ENCODE measurements at places on chromosomes 3 and 15.

DNA sequence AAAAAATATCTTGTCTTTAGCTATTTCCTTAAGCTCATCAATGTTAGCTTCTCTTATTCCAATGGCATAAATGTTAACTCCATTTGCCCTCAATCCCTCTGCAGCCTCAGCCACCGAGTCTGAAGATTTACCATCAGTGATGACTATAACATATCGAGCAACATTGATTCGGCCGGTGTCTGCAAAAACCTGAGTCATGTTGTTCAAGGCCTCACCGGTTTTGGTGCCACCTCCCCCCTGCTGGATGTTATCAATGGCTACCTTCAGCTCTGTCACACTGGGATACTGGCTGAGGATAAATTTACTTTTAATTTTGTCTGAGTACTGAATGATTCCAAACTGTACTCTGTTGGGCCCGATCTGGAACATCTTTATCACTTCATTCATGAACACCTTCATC, 41.0 kb upstream of the CAPN7 start:
- no peak for DNase-seq

GRCh38 chr15:49718234-49718633, 97.4 kb downstream of the DTWD1 start:
- DNase-seq, result no peak

DNA sequence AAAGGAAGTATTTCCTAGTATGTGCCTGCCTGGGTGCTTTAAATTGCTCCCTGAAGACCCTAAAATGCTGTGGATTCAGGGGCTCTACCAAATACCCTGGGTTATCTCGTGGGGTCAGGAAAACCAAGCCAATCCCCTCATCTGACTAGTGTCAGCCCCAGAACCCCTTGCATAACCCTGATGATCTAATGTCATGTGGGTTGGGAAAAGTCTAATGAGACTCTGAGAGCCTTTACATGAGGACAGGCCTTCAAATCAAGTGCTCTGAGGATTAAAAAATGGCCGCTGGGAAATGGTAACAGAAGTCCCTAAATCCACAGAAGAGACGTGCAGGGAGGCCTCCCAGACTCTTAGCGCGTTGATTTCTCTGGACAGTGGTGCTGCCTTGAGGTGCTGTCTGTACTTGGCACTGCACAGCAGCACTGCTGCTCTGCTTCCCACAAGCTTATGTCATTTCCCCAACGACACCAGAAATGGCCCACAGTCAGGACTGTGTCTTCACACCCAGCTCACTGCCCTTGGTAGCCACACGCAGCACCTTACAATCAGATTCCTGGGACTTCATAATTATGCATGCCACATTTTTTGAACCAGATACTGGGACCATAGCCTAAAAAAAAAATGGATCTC, 16.6 kb downstream of the EIF4E3 start:
- no peak for DNase-seq

DNA sequence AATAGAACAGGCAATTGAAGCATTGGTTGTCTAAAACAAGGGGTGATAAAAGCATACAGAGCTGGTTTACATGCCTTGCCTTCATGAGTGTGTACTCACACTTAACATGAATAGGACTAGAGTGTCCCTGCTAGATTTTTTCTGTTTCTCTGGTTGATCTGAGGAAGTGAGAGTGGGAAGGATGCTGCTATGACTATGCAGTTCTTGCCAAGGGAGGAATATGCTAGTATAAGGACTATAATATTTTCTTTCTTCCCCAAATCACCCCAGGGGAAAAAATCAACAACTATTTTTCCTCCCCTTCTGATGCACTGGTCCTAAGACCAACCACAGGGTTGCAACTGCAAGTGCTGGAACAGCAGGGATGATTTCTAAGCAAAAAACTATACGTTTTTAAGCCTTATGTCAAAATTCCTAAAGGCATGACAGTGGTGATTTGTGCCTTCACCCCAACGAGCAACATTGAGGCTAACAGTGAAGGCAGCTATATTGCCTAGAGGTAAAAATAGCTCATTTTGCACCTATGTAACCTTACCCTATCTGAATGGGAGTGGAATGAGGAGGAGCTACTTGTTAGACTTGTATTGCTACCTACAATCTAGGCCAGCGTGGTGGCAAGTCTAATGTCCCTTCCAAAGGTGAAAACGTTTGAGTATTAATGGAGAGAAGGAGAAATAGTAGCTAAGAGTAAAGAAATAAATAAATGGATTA, 33.5 kb upstream of the USP8 start:
- no peak for DNase-seq

DNA sequence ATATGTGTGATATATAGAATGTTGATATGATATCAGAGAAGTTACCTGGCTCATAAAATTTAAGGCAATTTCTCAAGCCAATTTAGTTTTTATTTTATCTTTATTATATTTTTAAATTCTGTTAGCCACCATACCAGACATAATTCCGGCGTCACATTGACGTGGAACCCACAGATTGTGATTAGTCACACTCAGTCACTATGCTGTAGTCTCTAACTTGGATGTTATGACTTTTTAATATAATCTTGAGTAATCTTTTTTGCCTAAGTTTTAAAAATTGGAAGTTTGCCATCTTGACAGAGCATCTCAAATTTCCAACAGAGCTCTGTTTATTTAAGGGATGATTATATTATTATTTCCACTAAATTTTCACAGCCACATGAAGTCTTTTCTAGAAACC, 9.7 kb upstream of the DCLK3 start:
- no peak for DNase-seq

- no peak for DNase-seq
These were observed 2.4 kb downstream of the IGF2BP2 start for GRCh38 chr3:185822221-185823000.

GRCh38 chr3:172448661-172449465, 607 bp upstream of the GHSR start:
- DNase-seq, result no peak

GRCh38 chr3:33658621-33658990, 59.4 kb downstream of the CLASP2 start:
- no peak for DNase-seq

DNA sequence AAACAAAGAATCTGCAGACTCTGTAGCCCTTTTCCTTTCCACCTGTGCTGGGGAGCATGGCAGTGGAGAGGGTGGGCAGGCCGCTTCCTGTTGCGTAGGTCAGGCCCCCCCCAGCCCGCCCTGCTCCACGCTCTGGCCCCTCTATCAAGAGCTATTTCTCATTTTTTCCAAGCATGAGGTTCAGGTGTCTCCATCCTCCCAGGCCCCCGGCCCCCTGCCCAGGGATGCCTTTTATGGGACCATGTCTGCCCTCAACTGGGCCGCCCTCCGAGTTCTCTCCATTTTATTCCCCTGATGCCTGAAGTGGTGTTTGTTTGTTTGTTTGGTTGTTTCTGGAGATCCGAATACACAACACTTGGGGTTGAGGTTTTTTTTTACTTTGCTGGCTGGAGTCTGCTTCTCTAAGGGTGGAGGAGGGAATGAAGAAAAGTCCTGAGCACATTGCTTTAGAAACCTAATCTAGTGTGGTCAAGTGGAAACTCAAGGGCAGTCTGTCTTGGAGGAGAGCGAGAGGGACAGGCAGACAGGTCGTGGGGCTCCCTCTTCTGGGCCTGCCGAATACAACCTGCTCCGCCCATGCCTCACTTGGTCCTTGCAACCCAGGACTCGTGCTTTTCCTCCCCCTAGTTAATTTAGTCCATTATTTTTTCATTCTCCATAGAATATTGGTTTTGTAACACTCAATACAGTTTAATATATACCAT, 176.5 kb upstream of the LYSMD4 start:
- no peak for DNase-seq

DNA sequence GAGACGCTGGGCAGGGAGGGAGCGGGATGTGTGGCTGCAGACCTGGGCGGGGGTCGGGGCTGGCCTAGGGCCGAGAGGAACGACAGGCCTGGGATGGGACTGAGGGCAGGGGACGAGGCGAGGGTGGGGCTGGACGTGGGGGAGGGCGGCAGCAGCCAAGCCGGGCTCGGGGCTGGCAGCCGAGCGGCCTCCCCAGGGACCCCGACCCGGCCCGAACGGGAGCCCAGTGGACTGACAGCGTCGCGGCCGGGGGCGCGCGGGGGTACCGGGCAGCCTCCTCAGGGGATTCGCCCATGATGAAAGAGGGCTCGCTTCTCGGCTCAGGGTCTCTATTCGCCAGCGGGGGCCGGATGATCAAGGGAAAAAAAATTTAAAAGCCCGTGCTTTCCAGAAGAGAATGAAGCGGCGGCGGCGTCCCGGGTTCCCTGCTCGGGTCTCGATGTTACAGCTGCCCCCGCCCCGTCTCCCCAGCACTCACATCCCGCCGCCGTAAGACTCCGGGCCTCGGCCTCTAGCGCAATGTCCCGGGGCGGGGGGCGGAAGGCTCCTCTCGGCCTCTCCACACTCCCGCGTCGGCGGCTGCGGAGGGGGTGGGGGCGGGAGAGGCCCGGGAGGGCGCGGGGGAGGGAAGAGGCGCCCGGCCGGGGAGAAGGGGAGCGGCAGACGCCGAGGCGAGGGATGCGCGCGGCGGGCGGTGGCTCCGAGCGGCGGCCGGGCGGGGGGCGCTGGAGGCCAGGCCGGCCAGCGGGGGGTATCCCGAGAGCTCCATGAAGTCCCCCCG, 4.3 kb downstream of the PTH1R start:
- no peak for DNase-seq

DNA sequence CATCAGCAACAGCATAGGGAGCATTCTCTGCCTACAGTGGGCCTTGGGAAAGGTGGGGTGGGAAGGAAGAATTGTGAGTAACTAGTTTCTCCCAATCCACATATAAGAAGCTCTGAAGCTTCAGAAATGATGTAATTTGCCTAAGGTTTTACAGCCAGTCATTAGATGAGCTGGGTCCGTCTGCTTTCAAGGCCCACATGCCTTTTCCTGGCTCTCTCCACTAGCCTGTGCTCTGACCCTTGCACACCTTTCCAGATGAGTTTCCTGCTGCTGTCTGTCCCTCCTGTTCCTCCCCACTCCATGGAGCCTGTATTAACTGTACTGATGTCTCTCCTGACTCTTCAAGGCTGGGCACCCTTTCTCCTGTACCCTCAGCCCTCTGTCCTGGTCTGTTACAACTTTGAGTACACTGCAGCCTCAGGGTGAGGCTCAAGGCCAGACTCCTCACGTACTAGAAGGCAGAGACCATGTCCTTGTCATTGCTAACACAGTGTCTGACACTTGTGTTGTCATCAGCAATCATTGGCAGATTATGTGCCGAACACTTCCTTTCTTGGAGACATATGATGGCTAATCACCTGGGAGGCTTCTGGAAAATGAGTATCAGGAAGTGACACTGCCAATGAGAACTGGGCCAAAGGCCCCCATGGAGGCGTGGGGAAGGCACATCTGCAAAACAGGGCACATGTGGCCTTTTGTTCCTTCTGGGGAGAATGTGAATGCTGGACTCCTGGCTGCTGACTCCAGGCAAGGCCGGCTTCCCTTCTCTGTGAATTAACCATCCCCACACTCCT, 6.6 kb downstream of the TM6SF1 start:
- no peak for DNase-seq

DNA sequence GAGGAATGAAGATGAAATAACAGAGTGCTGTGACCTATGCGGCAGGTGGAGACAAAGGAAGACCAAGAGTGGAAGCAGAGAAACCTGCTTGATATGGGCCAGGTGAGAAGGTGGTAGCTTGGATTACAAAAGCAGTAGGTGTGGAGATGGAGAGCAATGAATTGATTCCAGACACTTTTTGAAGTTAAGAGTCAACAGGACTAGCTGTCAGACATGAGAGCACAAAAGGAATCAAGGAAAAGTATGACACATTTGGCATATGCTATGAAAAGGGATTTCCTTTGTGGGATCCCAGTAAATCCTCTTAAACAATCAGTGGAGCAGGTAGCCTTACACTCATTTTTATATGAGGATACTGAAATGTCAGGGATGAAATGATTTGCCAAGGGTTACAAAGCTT, 160.5 kb downstream of the GREM1 start:
- no peak for DNase-seq

DNA sequence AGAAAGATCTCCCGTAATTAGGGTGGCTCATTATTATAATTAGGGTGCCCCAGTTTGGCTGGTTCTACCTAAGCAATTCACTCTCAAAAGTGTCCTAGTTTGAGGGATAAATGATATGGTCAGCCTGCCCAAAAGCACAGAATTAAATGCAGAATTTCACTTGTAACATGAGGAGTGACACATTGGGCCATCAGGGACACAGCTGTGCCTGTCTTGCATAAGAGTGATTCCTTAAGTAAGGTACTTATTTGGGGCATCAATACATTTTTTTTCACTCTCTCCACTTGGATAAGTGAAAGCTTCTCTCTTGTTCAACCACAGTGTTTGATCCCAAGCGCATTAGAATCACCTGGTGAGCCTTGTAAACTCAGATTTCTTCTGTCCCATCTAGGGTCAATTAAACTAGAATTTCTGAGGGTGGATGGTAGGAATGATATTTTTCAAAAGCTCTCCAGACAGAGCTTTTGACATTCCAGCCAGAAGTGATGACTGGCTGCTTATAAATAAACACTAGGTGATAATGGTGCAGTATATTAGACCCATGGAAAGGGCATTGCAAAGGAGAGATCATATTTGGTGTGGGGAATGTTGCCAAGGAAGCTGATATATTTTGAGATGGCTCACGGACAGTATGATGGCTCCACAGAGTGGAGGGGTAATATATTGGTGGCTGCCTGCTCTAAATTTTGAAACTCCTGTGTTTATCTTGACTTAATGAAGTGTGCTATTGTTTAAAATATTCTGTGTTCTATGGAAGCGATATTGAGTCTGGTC, 458.1 kb upstream of the RASGRP1 start:
- DNase-seq, result no peak

DNA sequence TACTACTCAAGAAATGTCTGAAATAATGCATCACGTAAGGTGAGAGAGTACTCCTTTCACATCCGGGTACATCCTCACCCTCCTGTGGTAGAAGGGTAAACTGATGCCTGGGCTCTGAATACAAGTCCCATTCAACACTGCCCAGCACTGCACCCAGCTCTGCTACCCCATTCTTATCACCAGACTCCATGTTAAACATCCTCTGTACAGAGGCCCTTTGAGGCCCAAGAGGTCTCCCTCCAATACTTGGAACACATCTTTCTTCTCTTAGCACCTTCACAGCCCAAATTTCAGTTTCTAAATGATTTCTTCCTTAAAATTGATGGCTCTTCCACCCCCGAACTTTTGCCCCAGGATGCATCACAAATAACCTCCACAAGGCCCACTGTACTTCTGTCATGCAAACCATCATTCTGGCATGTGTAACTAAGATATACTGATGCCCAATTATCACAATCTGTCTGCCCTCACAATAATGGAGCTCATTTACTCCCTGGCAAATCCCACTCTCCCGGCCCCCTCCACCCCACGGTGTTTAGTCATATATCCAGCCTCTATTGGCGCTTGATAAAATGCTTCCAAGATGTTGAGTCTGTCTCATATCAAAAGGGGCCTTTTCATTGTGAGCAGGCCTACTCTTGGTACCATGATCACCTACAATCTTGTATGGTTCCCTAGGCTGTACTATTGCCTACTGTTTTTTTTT, 12.6 kb upstream of the GPX1 start:
- DNase-seq, result no peak

GRCh38 chr15:51318382-51319150, 19.8 kb downstream of the CYP19A1 start:
- no peak for DNase-seq

DNA sequence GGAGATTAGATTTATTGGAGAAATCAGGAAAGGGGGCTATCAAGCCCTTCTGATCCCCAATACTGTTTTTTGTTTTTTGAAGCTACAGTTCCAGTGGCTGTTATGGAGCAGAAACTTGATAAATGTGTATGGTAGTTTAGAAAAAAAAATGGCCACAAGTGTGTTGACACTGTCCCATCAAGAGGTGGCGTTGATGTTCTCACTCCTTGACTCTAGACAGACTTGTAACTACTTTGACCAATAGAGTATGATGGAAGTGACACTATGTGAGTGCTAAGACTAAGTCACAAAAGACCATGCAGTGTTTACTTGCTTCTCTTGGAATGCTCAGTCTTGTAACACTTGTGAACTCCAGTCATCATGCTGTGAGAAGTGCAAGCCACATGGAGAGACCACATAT, 356.7 kb downstream of the PDCD6IP start:
- DNase-seq, result no peak
